ENCODE measurements at places on chromosomes 13 and 19.

DNA sequence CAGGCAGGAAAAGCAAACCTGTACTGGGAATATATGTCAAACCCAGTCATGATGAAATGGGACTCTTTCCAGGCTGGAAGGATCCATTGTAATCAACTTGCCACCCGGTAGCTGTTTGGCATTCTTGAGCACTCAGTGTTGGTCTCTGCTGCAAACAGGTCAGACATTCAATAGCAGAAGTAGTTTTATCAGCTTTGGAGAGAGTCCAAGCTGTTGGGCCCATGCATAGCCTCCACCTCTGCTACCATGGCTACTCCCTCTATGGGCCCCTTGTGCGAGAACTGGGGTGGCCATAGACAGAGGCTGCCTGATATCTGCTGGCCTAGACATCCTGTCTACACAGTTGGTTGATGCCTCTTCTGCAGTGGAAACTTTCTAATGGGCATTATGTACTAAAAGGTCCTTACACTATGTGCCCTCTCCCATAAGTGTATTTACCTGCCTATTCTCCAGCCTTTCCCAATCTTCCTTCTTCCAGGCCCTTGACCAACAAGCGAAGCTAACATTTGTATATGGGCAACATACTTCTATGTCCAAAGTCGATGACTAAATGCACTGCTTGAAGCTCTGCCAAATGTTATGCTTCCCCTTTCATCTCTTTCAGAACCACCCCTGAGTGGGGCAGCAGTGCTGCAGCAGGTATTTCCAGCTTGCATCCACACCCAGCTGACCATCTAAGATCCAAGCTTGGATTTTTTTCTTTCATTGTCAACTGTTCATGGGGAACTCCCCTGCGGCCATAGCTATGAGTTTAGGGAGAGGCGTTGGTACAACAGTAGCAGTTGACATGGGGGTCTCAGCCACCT, 5.3 kb upstream of the RNF6 start:
- peak; percentile 32 for DNase-seq

- DNase-seq, result no peak
Measured at GRCh38 chr19:52961981-52962380, 700 bp downstream of the ZNF816 start.

DNA sequence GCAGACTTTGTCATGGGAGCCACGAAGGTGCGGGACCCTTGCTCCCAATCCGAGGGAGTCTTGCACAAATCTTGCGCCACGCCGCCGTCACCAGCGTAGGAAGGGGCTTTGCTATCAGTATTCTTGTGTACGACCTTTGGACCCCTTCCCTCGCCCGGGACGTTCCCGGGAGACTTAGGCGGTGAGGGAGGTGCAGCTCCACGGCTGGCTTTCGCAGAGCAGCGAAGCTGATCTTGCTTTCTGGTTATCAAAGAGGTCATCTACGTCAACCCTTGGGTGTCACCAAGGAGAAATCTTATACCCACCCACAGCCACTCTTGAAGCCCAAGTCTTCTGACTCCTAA, 583 bp downstream of the TECR start:
- no peak for DNase-seq

- no peak for DNase-seq
Measured at GRCh38 chr19:50242581-50242980, 39.2 kb downstream of the MYH14 start.

DNA sequence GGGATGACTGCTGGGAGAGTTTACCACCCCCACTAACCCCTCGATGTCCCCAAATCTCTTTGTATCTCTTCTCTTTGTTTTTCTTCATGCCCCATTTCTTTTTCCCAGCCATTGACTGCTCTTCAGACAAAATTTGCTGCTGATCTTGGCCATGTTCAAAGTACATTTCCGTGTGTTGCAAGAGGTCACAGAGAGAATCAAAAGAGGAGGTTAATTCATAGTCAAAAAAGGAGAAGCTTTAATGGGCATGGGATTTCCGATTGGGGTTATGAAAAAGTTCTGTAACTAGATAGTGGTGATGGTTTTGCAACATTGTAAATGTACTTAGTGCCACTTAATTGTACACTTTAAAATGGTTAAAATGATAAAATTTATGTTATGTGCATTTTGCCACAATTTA, 121.1 kb downstream of the FLT1 start:
- no peak for DNase-seq

GRCh38 chr19:29544656-29545360, 19.0 kb downstream of the VSTM2B start:
- DNase-seq, result no peak

DNA sequence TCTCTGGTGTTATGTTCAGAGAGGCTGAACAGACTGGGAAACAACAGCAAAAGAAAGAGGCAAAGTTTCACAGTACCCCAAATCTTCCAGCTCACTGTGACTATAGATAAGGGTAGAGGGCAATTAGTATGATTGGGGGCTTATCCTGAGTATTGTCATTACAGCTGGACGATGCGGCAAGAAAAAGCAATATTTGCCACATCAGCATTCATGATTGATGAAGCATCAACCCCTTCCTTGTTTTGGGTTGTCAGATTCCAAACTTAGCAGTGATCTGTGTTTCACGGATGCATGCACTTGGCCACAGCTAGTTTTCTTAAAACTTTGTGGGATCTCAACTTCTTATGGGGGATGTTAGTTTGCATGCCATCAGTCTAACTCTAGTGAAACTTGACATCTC, 348.8 kb upstream of the SLITRK5 start:
- no peak for DNase-seq

DNA sequence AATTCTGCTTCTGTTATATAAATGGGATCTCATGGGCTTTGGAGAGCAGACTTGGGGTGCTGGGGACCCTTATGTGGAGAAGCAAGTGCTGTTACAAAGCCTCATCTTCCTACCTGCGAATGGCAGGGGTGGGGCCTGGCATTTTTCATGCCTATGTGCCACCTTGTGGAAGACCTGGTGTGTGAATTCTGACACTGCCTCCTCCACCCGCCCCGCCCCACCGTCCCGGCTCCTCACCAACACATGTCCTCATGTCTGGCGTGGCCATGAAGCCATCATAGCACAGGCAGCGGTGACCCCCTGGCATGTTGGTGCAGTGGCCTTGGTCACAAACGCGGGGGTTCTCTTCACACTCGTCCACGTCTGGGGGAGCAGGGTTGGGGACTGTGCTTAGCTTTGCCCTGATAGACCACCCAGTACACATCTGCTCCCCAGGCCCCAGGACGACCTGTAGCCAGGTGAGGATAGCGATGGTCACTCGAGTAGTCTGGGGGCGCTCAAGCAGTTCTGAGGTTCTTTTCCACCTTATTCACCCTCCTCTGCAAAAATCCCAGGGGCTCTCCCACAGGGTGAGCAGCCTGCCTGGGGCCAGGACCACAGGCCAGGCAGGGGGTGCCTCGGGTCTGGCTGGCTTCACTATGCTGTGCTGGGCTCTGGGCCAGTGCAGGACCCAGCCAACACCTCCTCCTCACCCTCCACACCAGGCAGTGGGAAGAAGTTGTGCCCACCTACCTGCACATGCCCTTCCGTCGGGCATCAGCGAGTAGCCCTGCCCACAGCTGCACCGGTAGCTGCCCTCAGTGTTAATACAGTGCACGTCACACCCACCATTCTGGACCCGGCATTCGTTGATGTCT, 32.7 kb downstream of the FBN3 start:
- DNase-seq, result no peak

- no peak for DNase-seq
Measured at GRCh38 chr13:77896977-77897376, 21.7 kb downstream of the EDNRB start.

- DNase-seq, result no peak
Measured at GRCh38 chr13:29782798-29783197, 67.6 kb downstream of the UBL3 start.

- no peak for DNase-seq
Measured at GRCh38 chr19:15442142-15442920, 7.4 kb downstream of the WIZ start.

DNA sequence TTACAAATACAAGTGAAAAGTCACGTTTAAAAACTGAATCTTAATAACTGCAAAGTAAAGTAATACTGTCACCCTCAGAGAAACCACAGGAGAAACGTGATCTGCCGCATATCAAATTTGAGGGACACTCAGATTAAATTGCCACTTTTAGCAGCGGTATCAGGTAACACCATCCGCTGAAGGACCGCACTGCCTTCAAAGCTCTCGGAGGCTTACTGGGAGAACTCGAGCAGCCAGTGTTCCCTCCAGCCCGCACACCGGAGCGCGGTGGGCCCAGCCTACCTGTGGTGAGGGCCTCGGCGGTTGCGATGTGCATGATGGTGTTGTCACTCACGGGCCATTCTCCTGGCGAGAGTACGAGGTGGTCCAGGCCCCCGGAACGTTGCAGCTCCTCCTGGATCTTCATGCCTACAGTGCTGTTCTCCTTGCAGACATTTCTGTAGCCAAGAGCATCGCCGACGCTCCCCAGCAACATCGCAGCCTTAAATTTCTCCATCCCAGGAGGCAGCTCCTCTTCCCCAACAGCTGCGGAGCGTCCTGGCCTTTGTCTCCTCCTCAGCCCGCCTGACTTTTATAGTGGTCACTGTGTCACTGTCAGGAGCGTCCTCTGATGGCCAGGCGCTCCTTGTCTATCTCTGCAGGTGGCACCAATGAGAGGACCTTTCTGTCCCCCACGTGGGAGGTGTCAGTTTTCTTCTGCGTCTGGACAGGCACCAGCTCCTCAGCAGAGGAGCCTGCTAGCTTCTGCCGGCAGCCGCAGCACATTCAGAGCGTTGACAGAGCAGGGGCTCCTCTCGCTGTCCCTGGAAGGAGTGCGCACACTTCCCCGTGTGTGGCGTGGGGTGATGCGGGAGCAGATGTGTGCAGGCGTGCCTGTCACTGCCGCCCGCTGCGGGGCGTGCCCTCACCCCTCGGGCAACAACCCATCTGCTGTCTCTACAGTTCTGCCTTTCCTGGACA, at the start of gene ADPRHL1:
Gene ADPRHL1, minus strand, starts transcription at position 547 of the 960 bp plus-strand sequence. Its CDS starts 51 bp downstream, at position 496.
- no peak for DNase-seq

- peak; percentile 41 for DNase-seq
Measured at GRCh38 chr13:20566468-20566897, 474 bp upstream of the IFT88 start.

DNA sequence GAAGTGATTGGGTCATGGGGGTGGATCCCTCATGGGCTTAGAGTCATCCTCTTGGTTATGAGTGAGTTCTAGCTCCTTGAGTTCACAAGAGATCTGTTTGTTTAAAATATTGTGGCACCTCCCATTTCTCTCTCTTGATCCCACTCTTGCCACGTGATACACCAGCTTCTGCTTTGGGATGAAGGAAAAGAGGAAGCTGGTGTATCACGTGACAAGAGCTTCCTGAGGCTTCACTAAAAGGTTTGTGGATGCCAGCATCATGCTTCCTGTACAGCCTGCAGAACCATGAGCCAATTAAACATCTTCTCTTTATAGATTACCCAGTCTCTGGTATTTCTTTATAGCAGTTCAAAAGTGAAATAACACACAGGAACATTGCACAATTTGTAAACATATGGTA, 352.5 kb upstream of the ATXN8OS start:
- DNase-seq, result no peak

DNA sequence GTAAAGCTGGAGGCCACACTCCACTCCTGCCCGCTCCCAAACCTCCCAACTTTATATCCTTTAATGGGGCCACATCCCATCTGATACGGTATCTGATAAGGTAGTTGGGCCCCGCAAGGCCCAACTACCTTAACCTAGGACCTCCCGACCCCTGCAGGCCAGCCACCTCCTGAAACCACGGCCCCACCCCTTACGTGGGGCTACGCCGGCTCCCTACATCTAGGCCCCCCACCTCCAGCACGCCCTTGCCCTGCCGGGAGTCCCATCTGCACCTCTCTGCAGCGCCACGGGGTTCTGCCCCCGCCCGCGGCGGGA, 2.2 kb downstream of the IGFLR1 start:
- DNase-seq, result no peak

- DNase-seq, result no peak
Measured at GRCh38 chr13:95660981-95661581, 15.9 kb upstream of the DNAJC3 start.

- DNase-seq, result no peak
Measured at GRCh38 chr19:48631225-48631624, 6.0 kb downstream of the DBP start.

DNA sequence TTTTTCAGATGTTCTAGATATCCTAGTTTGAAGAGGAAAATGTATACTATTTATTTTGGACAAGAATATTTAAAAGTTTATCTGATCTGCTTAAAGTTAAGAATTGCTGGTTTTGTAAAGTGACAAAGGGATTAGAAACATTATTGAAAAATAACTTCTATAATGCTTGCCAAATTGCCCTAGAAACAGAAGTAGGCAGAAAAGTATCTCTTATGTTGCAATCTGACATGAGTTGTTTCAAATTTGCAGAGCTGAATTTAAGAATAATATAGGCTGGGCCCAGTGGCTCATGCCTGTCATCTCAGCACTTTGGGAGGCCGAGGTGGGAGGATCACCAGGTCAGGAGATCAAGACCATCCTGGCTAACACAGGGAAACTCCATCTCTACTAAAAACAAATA, 777.1 kb downstream of the LIG4 start:
- no peak for DNase-seq

DNA sequence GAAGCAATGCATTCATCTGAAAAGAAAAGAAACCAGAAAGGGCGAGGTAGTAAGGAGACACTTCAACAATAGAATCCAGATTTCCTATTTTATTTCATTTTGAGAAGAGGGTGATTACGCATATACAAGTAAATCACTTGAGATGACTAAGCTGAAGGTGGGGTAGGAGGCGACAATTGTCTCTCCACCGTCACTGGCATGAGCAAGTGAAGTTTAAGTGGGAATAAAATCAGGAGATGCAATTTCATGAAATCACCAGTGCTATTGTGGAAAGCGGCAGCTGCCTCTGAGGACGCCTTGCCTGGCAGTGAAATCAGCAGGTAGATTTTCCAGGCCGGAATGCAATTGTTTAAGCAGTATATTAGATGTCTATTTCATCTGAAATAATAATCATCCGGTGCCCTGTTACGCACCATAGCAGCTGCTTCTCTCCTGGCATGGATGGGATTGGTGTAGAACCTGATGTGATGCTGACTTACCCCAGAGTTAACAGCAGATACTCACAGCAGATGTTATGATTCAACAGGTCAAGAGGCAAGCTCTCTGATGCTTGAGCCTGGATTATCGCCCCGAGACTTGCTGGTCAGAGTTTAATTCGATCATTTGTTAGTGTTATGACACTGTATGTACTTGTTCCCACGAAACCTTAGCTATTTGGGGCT, 64.3 kb downstream of the RASL11A start:
- no peak for DNase-seq

GRCh38 chr13:73417012-73417615, 358.3 kb downstream of the KLF5 start:
- DNase-seq, result no peak

DNA sequence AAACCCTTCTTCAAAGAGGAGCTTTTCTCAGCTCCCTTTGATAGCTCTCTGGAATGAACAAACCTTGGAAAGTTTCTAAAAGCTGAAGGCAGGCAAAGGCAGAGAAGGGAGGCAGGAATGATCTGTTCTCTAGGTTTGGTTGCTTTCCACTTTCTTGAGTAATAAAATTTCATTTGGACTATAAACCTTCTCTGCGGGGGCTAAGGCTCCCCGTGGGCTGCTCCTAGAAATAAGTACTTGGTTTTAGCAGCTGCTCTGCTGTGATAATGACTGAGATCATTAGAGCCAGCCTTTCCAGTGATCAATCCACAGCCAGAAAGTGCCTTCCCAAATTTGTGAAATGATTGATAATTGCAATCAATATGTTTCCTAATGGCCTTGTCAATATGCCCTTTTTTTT, 183.8 kb upstream of the HTR2A start:
- no peak for DNase-seq

- DNase-seq, result no peak
Measured at GRCh38 chr19:4097501-4097900, 26.4 kb downstream of the MAP2K2 start.

- no peak for DNase-seq
Measured at GRCh38 chr13:36412736-36413135, 19.6 kb upstream of the CCNA1 start.
